Activated effector memory CD4-positive, alpha-beta T cell treated with anti-CD3 and anti-CD28 coated beads, Interleukin-2, amount 50 U/mL, for 16 hours (primary cell): ENCODE measurements at places on chromosomes 16 and 17.

DNA sequence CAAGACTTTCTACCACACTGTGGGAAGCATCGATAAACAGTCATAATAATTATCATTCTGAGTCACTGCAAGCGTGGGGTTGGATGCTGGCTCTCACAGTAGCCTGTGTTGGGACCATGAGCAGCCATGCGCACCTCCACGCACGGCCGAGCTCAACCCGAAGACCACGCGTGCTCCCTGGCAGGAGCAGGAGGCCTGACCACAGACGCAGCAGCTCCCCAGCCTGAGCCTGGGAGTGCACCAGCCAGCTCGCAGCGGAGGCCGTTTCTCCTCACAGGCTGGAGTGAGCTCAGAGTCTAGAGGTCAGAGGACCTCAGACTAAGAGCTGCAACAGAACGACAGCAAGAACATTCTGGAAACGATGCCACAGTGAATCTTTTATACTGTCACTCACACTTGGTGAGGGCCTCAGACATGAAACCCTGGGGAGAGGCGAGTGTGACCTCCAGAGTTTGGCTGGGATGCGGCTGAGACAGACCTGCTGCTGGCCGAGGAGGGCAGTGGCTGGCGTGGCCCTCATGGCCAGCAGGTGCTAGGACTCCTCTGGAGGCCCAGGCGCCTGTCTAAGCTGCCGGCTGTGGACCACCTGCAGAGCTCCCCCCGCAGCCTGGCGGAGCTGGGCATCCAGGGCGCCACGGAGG, 6.0 kb downstream of the NDUFAF8 start:
- no peak for DNase-seq

DNA sequence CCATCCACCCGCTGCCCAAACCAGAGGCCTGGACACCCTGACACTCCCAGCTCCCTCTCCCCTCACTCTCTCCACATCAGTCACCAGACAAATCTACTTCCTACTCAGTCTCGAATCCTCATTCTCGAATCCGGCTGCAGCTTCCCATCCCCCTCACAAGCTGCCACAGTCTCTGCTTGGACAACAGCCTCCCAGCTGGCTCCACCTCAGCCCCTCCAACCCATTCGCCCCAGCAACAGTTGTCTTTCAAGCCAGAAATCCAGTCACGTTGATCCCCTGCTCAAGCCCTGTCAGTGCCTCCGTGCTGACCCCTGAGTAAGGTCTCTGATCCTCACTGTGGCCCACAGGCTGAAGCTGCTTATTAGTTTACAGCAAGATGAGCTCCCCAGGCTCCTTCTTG, 44.2 kb upstream of the MTSS2 start:
- DNase-seq, result no peak

DNA sequence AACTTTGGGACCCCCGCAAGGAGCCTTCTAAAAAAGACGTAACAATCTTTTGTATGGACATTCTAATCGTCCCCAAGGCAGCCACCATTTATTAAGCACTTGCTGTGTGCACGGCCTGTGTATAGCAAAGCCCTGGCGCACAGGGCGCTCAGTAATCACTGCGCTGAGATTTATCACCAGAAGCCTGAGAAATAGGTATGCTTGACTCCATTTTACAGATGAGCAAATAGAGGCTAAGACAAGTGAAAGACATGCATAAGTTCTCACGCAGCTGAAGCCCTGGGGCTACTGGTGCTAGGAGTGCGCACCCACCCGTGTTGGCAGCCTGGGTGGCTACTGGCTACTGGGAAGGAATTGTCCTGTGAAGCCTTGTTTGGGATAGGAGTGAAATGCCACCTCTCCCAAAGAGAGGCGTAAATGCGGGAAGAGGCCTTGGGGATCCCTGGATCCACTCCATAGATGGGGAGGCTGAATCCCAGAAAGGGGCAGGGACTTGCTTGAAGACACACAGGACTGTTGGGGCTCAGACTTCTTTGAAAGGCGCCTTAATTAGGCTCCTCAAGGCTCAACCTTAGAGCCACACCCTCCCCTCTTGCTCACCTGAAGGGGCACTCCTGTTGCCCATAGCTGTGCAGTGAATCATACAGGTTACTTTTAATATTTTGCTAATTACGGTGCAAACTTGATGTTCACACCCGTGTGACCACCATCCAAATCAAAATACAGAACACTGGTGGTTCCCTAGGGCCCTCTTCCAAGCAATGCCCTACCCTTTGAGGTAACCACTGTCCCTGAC, 634 bp upstream of the NATD1 start:
- no peak for DNase-seq

DNA sequence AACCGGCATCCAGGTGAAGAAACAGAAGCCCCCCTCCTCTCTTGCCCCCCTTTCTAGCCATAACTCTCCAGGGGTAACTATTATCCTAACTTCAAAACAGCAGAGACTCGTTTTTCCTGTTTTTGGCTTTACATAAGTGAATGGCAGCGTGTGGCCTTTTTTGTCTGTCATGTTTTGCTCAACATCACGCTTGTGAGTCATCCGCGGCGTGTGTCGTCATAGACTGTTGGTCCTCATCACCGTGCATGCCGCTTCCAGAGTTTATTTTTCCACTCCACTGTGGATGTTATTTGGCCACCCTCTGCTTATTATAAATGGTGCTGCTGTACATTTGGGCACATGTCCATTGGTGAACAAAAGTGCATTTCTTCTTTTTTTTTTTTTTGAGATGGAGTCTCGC, 52.6 kb downstream of the ERN1 start:
- DNase-seq, result no peak

GRCh38 chr16:77618951-77619350, 103.4 kb upstream of the NUDT7 start:
- DNase-seq, result no peak
